ENCODE measurements at places on chromosomes 4 and X. TPM values are rescaled to one million over a fixed set of nuclear protein-coding genes. Genes with fewer than 3 reads are reported as not detected.

The CT83 gene
- total RNA-seq = not detected

The SLC25A53 gene
- 2.0 TPM for total RNA-seq

The FAM184B gene
- not detected for total RNA-seq

The ARR3 gene
- total RNA-seq = not detected

The NEUROG2 gene
- not detected for total RNA-seq

The RFC1 gene
- total RNA-seq = 57.6 TPM

The CXCL10 gene
- 0.28 TPM for total RNA-seq

The RBM46 gene
- not detected for total RNA-seq

The TMEM47 gene
- total RNA-seq = 0.04 TPM

The ADAMTS3 gene
- 0.49 TPM for total RNA-seq

The USP51 gene
- 0.85 TPM for total RNA-seq

The BST1 gene
- 4.4 TPM for total RNA-seq

The MAGEB10 gene
- total RNA-seq = not detected

The SLC25A6 gene
- 197 TPM for total RNA-seq

The HMX1 gene
- total RNA-seq = not detected

The TRIM2 gene
- total RNA-seq = 9.9 TPM

The GRK4 gene
- total RNA-seq = 2.7 TPM

The FGFBP1 gene
- total RNA-seq = 1,699 TPM

The TRIM60 gene
- total RNA-seq = not detected

The FGF5 gene
- total RNA-seq = 5.8 TPM

The MEPE gene
- not detected for total RNA-seq

The USP26 gene
- not detected for total RNA-seq

The PNCK gene
- not detected for total RNA-seq

The MAGEC3 gene
- total RNA-seq = not detected

The NAA11 gene
- not detected for total RNA-seq

The CPLX1 gene
- total RNA-seq = 0.10 TPM

The MAGEA11 gene
- total RNA-seq = not detected

The AMBN gene
- not detected for total RNA-seq

The CDKL5 gene
- 2.7 TPM for total RNA-seq

The IL2RG gene
- 0.11 TPM for total RNA-seq

The DDX53 gene
- total RNA-seq = not detected

The ANK2 gene
- total RNA-seq = 0.60 TPM

The GAGE12E gene
- not detected for total RNA-seq

The DAPP1 gene
- total RNA-seq = 60.6 TPM
